ENCODE measurements at places on chromosomes 4 and X.
A peak's percentile ranks its signal among the peaks of the same experiment; 100 is the strongest.

DNA sequence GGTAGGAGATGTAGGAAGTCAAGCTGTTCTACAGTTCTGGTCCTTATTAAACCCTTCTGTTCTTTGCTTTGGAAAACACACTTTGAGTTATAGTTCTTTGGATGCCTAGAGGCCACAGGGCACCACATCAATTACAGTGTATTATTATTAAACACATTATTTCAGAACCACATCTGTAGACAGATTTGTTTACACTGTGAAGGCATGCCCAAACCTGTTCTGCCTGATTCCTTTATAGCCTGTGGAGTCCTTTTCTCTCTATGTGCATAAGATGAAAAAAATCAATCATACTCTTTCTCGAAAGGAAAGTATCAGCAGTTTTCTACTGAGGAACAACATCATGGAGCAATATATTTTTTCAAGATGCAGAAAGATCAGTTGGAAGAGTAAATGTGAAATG is 371.3 kb upstream of the INTU start:
- DNase-seq = no peak
- no peaks in the 10 kb centered on the region for H3K36me3 ChIP-seq
- no peaks in the 10 kb centered on the region for H3K27me3 ChIP-seq
- H3K27ac ChIP-seq = no peak overlapping the region
- H3K4me1 ChIP-seq = no peaks in the 10 kb centered on the region

DNA sequence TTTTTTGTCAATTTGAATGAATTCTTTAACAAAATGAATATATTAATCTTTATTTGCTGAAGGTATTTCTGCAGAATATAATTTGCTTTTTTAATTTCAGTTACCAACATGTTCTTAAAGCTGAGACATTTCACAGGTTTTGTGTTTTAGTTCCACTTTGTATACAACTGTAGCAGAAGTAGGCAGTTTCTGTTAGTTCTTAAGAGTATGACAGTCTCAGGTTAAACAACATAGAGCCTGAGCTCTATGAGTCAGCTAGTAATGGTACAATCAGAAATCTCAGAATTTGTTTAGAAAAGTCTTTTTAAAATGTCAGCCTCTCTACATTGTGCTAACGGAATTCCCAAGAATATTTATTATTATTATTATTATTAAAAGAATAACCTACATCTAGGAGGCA is 50.4 kb downstream of the GSTCD start:
- H3K27ac ChIP-seq = no peak overlapping the region
- H3K4me3 ChIP-seq = no peak overlapping the region
- DNase-seq = no peak
- peaks cover 1% of the 10 kb centered on the region for H3K4me1 ChIP-seq
- no peaks in the 10 kb centered on the region for H3K36me3 ChIP-seq
- H3K27me3 ChIP-seq = no peaks in the 10 kb centered on the region

GRCh38 chr4:147814376-147814775 is 82.5 kb downstream of the ARHGAP10 start:
- no peak overlapping the region for H3K4me3 ChIP-seq
- H3K27me3 ChIP-seq = no peaks in the 10 kb centered on the region
- no peak overlapping the region for H3K27ac ChIP-seq
- DNase-seq = no peak
- no peaks in the 10 kb centered on the region for H3K4me1 ChIP-seq

GRCh38 chr4:33386764-33387163 is 2666.6 kb downstream of the PCDH7 start:
- no peaks in the 10 kb centered on the region for H3K4me1 ChIP-seq
- H3K4me3 ChIP-seq = no peak overlapping the region
- H3K27me3 ChIP-seq = no peaks in the 10 kb centered on the region
- H3K27ac ChIP-seq = no peak overlapping the region
- no peaks in the 10 kb centered on the region for H3K36me3 ChIP-seq

DNA sequence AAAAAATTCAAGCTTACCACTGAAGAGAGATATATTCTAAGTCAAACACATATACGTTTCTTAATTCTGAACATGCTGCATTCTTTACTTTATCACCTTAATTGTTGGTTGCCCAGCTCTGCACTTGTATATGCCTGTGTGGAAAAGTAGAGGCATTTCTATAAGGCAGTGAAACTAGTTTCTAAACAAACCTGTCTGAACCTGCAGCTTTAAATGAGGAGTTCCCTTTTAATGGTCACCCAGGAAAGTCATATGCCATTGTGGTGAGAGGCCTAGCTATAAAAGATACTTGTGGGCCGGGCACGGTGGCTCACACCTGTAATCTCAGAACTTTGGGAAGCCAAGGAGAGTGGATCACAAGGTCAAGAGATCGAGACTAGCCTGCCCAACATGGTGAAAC is 147.4 kb upstream of the RXFP1 start:
- H3K4me1 ChIP-seq = no peaks in the 10 kb centered on the region
- no peaks in the 10 kb centered on the region for H3K27me3 ChIP-seq
- H3K4me3 ChIP-seq = no peak overlapping the region
- H3K36me3 ChIP-seq = no peaks in the 10 kb centered on the region
- no peak for DNase-seq
- H3K27ac ChIP-seq = no peak overlapping the region

DNA sequence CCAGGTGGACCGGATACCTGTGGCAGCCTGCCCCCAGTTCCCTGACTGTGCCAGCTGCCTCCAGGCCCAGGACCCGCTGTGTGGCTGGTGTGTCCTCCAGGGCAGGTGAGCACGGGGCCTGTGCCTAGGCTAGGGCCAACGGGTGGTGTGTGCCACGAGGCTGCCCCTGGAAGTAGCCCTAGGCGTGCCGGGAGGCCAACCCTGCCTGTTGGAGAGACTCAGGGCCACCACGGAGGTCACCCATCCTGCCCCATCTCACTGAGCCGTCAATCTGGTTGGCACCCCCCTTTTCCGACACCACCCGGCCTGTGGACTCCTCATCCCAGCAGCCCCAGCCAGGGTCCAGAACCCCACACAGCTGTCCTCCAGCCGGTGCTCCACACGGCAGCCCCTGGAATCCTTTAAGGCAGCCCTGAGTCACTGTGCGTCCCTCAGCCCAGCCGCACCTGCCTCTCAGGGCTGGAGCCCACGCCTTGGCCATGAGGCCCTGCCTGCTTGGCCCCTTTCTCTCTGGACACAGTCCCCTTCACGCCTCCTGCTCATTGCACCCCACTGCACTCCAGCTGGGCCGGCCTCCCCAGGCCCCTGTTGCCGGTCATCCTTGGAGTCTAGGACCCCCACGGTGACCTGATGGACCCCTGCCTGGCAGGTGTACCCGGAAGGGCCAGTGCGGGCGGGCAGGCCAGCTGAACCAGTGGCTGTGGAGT is 5.3 kb downstream of the PLXNB3 start:
- H3K27me3 ChIP-seq = no peaks in the 10 kb centered on the region
- peaks cover 7% of the 10 kb centered on the region for H3K4me1 ChIP-seq
- DNase-seq = no peak
- no peak overlapping the region for H3K4me3 ChIP-seq
- H3K36me3 ChIP-seq = no peaks in the 10 kb centered on the region

DNA sequence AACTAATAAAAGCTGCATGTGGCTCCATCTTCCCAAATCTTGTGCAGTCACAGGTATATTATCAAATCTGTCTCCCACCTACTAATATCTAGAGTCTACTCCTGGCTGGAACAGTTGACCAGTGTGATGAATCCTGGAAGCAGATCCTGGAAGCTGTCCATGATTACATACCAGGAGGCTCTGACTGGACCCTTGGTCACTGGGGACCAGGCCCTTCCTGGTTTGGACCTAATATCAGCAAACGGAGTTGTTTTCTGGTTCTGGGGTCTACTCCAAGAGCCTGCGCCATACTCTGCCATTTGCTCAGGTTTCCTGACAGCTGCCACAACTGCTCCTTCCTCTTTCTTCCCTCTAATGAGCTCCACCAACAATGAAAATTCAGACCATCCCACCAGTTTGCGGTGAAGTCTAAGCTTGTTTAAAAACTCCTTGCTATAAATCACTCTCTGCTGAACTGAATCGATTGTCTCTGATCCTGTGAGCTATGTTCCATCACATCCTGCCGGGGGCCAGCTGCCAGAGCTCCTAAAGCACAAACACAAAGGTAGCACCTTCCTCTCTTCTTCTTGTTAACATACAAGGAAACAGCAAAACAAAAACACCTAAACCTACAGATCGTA is 114.2 kb downstream of the PALLD start:
- H3K27ac ChIP-seq = no peak overlapping the region
- H3K4me3 ChIP-seq = no peak overlapping the region
- peaks cover 11% of the 10 kb centered on the region for H3K4me1 ChIP-seq
- H3K36me3 ChIP-seq = no peaks in the 10 kb centered on the region

GRCh38 chr4:182978152-182978827 is 61.1 kb upstream of the DCTD start:
- DNase-seq = no peak
- no peak overlapping the region for H3K4me3 ChIP-seq
- H3K4me1 ChIP-seq = no peaks in the 10 kb centered on the region
- no peaks in the 10 kb centered on the region for H3K36me3 ChIP-seq
- no peak overlapping the region for H3K27ac ChIP-seq
- no peaks in the 10 kb centered on the region for H3K27me3 ChIP-seq

- no peak overlapping the region for H3K27ac ChIP-seq
- DNase-seq = no peak
- no peak overlapping the region for H3K4me3 ChIP-seq
These were observed 136.4 kb upstream of the GUCY1A1 start for GRCh38 chr4:155530290-155530689.

GRCh38 chr4:40055863-40056715 is 561 bp upstream of the N4BP2 start:
- H3K4me3 ChIP-seq = peak overlapping the region; percentile 86
- H3K27ac ChIP-seq = peak overlapping the region; percentile 96
- H3K36me3 ChIP-seq = peaks cover 21% of the 10 kb centered on the region
- peak; percentile 76 for DNase-seq
- H3K4me1 ChIP-seq = peaks cover 5% of the 10 kb centered on the region

DNA sequence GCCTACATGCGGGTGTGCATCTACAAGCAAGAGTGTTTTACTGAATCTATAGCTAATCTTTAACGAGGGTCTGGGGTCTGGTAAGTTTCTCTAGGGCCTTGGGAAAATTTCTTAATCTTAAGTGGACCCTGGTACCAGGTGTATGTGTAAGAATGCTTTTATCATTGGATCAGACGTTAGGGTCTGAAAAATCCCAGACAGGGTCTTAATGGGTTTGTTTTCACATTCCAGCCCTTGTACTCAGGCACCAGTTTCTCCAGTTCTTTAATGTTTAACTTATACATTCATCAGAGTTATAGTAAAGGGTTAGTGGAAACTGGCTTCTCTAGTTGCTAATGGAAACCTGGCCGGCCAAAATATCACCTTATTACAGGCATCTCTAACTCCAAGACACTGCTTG is 11.6 kb downstream of the MAGEB16 start:
- no peak overlapping the region for H3K4me3 ChIP-seq
- H3K27ac ChIP-seq = no peak overlapping the region
- H3K36me3 ChIP-seq = no peaks in the 10 kb centered on the region
- no peak for DNase-seq

- no peak overlapping the region for H3K4me3 ChIP-seq
- H3K36me3 ChIP-seq = peaks cover 17% of the 10 kb centered on the region
- H3K27ac ChIP-seq = no peak overlapping the region
- H3K27me3 ChIP-seq = no peaks in the 10 kb centered on the region
- no peaks in the 10 kb centered on the region for H3K4me1 ChIP-seq
These were observed 59.2 kb upstream of the CD99 start for GRCh38 chrX:2631743-2632532.
